NCI-H446 (cell line): ENCODE measurements at places on chromosomes 7 and 10.
A peak's percentile ranks its signal among the peaks of the same experiment; 100 is the strongest.

- no peak for DNase-seq
Measured at GRCh38 chr7:98073047-98073446, 33.6 kb upstream of the LMTK2 start.

GRCh38 chr7:21538936-21539495, 3.8 kb upstream of the DNAH11 start:
- DNase-seq, result no peak

- DNase-seq, result no peak
Measured at GRCh38 chr7:155985518-155986250, 173.4 kb upstream of the SHH start.

GRCh38 chr7:122454776-122455507, 150.4 kb upstream of the FEZF1 start:
- DNase-seq, result no peak

GRCh38 chr10:27783660-27784059, 38.0 kb upstream of the MKX start:
- no peak for DNase-seq

DNA sequence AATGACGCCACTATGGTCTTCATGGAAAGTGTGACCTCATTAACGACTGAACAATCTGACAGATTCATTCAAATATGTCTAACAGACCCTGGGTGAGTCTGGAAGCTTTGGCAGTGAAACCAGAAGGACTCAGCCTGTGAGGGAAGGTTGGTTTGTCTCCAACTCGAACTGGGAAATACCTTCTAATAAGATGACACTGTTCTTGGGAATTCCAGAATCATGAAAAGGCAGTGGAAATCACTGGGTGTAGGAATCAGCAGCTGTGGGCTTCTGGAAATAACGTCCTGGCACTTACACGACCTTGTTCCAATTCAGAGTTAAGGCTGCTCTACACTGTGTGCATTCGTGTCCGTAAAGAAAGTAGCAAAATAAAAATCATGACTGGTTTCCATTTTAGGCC, 75.1 kb downstream of the DGKI start:
- DNase-seq, result no peak

- DNase-seq, result no peak
Measured at GRCh38 chr10:13500201-13500600, 28.6 kb downstream of the BEND7 start.

- DNase-seq, result no peak
Measured at GRCh38 chr10:76774987-76775603, 862.5 kb downstream of the KCNMA1 start.

DNA sequence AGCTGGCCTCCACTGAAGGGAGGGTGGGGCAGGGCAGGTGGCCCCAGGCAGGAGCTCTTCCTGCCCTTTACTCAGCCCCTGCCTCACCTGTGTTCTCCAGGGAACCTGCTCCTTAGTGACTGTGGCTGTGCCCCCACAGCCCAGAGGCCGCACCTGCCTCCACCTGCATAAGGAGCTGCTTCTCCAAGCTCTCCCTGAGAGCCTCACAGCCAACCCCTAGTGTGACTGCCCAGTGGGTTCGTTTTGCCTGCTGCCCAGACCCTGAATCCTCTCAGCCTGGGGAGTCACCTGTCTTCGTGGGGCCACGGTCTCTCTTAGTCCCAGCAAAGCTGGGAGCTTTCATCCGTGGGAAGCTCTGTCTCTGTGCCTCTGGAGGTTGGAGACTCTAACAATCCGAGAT, 94.4 kb downstream of the GLRX3 start:
- DNase-seq, result no peak

DNA sequence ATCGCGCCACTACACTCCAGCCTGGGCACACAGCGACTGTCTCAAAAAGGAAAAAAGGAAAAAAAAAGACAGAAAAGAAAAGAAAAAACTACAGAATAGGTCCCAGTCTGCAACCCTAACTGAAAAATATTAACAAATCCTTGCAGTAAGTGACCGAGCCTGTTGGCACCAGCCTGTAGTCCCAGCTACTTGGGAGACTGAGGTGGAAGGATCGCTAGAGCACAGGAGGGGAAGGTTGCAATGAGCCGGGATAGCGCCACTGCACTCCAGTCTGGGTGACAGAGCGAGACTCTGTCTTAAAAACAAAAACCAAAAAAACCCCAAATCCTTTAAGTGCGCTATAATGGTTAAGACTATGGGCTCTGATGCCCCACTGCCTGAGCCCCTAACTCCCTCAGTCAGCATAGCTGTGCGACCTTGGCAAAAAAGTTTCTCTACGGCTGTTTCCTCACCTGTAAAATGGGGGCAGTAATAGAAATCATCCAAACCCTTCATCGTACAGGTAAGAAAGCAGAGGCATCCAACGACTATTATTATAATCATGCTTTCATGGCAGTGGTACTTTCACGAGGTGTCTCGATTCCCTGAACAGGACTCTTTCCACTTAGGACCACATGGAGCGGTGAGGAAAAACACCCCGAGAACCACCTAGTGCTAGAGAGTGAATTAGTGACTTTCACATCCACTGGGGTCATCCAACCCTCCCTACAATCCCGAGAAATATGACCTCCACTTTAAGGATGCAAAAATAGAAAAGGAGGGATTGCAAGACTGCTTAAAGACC, 755 bp downstream of the TOMM7 start:
- no peak for DNase-seq

GRCh38 chr10:11407939-11408338, 203.5 kb downstream of the USP6NL start:
- no peak for DNase-seq

- DNase-seq, result no peak
Measured at GRCh38 chr7:157020514-157021070, 10.1 kb upstream of the MNX1 start.

DNA sequence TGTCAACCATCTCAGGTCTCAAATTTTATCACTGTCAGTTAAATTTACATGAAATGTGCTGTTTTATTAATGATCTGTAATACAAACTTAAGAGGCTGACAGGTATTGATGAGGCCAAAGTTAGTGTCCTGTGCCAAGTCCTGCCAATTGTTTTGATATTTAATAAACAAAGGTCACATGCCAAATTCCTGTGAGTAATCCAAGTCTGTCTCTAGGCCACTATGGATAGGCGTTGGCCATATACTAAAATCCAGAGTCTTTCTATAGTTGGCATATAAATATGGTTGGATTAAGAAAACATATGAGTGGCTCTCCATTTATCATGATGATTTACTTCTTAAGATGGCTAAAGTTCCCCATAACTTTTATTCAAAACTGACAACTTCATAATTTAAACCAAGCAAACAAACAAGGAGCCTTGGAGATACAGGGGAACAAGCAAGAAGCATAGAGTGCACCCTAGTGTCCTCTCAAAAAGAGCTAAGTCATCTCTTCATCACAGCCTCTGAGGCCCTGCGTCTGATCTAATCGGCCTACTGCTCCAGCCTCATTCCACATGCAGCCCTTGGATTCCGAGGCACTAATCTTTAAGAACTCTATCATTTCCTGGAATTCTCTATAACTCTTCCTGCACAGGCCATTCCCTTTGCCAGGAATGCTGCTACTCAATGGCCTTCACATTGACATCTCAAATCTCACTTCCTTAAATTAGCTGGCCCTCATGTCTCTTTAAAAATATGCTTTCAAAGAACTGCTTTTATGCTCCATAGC, 32.7 kb upstream of the NRCAM start:
- DNase-seq, result no peak

DNA sequence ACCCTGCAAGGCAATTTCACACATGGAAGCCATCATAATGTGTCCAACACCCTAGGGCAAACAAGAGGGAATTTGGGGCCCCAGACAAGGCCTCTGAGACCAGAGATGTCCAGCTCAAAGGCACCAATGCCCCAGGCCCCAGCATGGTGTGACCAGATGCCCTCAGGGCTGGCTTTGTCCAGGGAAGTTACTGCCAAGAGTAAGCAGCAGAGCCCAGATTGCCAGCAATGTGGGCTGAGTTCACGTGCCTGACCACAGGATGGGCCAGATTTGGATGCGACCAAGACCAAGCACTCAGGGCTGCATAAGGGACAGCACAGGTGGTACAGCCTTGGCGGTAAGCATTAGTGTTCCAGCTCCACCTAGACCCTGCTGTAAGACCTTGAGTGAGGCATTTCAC, 12.7 kb downstream of the MYOF start:
- no peak for DNase-seq

DNA sequence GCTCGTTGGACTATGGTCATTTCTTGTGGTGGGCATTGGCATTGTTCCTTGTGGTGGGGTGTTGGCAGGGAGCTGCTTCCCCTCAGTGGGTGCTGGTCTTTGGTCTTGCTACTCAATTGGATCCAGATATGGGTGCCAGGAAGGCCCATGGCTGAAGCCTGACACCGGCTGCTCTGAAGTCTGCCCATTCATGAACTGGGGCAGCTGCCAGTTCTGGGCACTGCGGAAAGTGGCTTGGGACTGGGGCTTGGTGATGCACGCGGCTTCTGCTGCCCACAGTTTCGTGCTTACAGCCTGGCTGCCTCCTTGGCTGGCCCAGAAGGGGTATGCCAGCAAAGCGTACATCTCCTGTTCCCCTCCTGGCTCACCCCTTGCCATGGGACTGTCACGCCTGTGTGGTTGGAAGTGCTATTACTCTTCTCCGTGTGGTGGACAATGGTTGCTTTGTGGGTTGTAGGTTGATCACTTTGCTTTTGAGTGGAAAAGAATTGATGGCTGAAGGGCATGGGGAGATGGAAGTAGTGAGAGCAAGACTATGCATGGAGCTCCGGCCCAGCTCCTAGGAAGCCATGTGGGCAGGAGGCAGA, 54.7 kb downstream of the ADAMTS14 start:
- DNase-seq, result peak; percentile 4

DNA sequence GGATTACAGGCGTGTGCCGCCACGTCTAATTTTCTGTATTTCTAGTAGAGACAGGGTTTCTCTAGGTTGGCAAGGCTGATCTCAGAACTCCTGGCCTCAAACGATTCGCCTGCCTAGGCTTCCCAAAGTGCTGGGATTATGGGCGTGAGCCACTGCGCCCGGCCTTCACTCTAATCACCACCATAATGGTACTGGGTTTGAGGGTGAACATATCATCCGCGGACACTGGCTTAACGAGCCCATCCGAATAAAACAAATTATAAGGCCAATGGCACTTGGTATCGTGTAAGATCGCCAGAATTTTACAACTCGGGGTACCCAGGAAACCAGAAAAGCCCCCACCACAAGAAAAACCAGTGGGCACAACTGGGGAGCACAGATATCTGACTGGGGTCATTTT, 580 bp downstream of the FAM200A start:
- no peak for DNase-seq

DNA sequence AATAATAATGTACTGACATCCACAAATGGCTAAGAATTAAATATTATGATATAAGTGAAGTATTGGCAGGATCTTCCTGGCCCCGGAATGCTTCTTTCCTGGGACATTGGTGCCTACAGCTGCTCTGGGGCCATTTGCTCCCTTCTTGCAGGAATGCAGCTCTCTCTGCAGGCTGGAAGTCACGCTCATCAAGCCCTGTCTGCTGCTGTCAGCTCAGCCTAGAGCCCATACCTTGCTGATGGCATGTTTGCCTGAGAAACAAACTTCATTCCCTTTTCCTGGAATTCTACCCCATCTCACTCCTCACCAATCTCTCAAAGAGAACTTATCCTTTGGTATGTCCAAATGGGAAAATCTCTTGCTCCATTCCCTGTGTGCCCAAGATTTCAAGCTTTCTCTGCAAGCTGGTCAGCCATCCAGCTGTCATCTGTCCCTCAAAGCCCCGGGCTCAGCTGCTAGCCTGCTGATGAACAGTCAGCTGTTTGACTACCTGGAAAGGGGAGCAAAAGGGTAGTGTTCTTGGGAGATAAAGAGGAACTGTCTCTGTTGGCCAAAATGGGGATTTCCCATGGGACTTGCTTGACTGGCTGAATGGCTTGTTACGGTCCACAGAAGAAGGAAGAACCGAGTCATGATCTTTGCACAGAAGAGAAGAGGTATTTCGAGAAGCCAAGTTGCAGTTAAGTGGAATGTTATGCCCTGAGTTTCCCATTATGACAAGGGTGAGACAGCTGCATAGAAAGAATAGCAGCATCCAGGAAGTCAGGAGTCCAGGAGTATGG, 12.0 kb upstream of the RASSF4 start:
- DNase-seq, result no peak

DNA sequence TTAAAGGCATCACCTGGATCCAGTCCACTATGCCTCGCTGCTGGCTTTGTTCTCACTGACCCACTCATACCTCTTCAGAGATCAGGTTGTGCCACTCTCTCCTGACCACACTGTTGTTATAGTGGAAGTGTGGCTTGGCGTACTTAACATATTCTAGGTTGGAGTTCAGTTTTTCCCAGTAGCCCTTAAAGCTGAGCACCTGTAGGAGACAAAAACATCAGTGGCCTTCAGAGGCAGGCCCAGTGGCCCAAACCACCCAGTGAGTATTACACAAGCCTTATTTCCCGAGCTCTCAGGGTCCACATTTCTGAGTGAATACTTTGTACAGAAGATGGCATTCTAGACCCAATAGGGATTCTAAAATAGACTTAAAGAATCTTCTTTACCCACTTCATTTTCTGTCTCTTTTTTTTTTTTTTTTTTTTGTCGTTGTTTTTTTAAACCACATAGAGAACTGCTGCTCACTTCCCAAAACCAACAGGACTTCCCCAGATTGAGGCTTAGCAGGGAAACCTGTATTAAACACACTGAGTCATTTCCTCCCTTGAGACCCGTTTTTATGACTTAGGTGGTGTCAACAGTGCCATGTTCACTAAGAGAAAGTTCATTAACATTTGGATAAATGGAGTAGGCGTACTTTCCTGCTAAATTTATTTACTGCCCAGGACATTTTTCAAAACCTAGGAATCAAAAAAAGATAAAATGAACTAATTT, 85.8 kb downstream of the GSAP start:
- DNase-seq, result no peak

DNA sequence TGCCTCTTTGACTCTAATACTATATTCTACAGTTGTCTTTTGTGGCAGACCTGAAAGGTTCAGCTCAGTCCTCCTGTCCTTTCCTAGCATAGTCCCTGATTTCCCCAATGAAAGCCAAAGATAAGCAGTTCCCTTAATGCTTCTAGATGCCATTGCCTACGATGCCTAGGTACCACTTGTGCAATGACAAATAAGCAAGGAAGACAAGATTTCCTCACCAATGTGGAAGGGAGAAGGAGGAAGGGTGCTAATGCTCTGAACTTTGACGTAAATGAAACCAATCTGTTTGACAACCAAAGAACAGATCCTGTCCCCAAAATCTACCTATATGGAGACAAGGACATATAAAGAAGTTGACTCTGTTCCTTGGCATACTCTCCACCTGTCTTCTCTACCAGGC, 393.3 kb downstream of the KCNMA1 start:
- no peak for DNase-seq

DNA sequence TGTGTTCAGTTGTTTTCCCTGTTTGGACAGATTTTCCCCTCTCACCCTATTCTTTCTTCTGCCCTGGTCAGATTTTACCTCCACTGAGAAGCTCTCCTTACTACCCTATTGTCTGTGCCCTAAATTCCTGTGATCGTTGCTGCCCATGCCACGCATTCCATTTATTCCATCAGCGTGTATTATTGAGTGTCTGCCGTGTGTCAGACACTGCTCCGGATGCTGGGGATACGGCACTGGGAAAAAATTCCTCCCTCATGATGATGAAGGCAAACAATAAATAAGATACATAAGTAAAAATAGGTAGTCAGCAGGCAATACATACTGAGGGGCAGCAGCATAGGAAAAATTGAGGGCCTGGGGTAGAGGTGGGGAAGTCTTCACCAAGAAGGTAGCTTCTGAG, 86.8 kb downstream of the FANK1 start:
- no peak for DNase-seq

- no peak for DNase-seq
Measured at GRCh38 chr10:13839030-13839429, 252.3 kb downstream of the PRPF18 start.
